Dermis microvascular lymphatic vessel endothelial cell (primary cell): ENCODE measurements at places on chromosomes 6 and 20. TPM values are rescaled to one million over a fixed set of nuclear protein-coding genes. Genes with fewer than 3 reads are reported as not detected.

GRCh38 chr6:141548966-141549365, 583.8 kb upstream of the GJE1 start:
- peak; percentile 49 for DNase-seq

GRCh38 chr6:38715016-38715689, at the start of gene DNAH8:
Gene DNAH8 (plus strand): TSS chr6:38715311. CDS start chr6:38722810, 7,499 bp downstream.
- DNase-seq = no peak

DNA sequence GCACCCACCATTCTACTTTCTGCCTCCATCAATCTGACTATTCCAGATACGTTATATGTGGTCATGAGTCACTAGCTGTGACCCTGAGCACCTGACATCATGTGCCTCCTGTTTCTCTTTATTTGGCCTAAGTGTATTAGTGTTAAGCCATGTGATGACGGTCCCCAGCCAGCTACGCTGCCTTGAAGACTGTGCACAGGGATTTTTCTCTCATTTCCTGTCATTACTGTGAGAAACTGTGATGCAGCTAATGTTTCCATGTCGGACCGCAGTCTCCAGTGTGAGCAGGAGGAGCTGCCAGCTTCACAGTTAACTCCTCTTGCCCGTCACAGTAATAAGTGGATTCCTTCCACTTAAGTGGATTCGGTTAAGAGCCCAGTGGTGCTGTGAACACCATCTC, 9.9 kb upstream of the SPATS1 start:
- no peak for DNase-seq

- no peak for DNase-seq
These were observed 617.1 kb downstream of the EPM2A start for GRCh38 chr6:145118224-145118623.

GRCh38 chr20:50381771-50382593, 128.2 kb upstream of the PTPN1 start:
- no peak for DNase-seq

- no peak for DNase-seq
These were observed 10.6 kb downstream of the NOL4L start for GRCh38 chr20:32574296-32575226.

GRCh38 chr6:162921062-162921461, 193.3 kb downstream of the PACRG start:
- DNase-seq = no peak

GRCh38 chr6:28135393-28135792, 6.3 kb upstream of the ZKSCAN8 start:
- no peak for DNase-seq

DNA sequence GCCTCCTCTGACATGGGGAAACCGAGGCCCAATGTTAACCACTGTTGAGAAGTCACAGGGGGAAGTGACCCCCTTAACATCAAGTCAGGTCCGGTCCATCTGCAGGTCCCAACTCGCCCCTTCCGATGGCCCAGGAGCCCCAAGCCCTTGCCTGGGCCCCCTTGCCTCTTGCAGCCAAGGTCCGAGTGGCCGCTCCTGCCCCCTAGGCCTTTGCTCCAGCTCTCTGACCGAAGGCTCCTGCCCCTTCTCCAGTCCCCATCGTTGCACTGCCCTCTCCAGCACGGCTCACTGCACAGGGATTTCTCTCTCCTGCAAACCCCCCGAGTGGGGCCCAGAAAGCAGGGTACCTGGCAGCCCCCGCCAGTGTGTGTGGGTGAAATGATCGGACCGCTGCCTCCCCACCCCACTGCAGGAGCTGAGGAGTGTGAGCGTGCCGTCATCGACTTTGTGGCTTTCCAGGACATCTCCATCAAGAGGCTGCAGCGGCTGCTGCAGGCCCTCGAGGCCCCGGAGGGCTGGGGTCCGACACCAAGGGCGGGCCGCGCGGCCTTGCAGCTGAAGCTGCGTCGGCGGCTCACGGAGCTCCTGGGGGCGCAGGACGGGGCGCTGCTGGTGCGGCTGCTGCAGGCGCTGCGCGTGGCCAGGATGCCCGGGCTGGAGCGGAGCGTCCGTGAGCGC, 1.6 kb downstream of the TNFRSF6B start:
- DNase-seq = no peak

DNA sequence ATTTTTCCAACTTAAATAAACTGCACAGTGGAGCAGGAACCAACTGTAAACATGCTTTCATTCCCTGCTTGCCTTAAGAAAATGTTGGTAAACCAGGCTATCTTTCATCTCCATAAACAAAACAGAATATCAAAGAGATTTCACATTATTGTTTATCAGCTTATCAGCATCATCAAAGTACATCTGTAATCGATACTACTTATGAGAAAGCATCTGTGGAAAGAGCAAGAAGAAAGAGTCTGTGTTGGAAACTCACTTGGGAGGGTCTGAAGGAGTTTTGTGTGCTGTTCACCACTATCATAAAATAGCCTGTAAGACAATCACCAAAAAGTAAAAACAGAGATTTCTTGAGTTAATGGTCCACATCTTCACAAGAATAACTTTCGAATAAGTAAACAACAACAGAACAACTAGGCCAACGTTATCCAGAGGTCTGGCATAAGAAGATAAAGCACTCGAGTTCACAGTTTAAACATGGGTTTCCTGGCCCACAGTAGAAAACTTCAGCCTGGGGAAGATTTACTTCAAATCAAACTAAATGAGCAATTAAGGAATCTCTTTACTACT, 47.9 kb downstream of the EPB41L2 start:
- peak; percentile 22 for DNase-seq

GRCh38 chr6:129708496-129709195, 1.3 kb downstream of the ARHGAP18 start:
- DNase-seq = no peak

DNA sequence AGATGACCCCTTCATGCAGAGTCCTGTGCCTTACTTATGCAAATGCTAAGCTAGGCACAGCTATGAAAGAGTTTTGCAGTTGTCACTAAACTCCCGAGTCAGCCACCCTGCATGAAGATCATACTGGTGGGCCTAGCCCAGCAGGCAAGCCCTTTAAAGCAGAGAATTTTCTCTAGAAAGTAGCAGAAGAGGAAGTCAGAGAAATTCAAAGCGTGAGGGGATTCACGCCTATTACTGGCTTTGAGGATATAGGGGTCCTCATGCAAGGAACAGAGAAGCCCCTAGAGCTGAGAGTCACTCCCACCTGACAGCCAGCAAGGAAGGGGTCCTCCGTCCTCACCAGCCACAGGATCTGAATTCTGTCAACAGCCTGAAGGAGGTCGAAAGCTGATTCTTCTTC, 54.6 kb downstream of the MYB start:
- DNase-seq = no peak

- DNase-seq = no peak
These were observed 94.0 kb downstream of the SGK1 start for GRCh38 chr6:134223796-134224420.

- DNase-seq = no peak
These were observed 11.7 kb downstream of the TFEB start for GRCh38 chr6:41723530-41724227.

GRCh38 chr6:169853196-169854082, 102.0 kb downstream of the ERMARD start:
- DNase-seq = no peak

DNA sequence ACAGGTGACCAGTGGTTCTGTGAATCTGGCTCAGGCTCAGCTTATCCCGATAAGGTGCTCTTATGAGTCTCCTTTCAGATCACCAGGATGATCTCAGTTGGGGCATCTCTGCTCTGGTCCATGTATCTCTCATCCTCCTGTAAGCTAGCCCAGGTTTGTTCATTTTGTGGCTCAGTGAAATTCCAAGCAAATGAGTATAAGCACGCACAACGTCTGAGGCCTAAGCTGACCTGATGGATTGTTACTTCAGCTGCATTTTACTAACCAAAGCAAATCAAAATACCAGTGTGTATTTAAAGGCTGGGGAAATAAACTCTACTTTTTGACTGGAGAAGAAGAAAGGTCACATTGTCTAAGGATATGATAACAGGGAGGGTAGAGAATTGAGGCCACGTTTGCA, 551.0 kb upstream of the BTBD3 start:
- DNase-seq = no peak

DNA sequence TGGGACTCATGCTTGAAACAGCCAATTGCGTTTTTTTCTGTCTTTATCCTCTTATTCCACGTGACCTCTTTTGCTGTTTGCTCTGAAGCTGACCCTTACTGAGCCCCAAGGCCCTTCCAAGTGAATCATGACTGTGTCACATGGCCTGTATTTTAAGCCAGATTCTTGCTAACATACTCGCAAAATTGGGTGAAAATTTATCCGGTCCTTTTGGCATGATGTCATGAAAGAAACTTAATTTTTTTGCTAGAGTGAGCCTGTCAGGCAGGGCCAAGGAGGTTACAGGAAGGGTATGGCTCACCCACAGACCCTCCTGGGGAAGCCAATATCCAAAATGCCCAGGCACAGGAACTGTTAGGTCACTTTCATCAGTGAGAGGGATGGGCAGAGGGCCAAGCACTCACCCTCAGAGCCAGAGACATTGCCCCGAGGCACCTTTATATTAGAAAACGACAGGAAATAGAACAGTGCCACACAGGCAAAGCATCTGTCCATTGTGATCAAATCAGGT, 296.7 kb downstream of the CDH26 start:
- DNase-seq = no peak

DNA sequence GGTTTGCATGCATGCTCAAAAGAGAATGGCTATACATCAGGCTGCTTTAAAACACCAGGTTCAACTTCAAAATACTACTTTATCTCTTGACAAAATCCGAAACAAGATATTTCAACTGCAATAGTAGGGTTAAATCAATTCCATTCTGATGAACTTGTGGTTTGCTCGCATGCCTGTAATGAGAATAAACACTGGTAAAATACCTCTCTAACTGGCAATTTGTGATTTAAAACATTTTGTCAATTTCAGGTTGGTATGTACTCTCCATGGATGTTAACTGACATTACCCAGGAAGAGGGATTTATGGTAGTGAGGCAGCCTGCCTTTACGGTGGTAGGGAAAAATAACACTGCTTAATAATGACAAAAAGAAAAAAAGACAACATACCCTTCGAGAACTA, 74.4 kb downstream of the MBOAT1 start:
- no peak for DNase-seq

DNA sequence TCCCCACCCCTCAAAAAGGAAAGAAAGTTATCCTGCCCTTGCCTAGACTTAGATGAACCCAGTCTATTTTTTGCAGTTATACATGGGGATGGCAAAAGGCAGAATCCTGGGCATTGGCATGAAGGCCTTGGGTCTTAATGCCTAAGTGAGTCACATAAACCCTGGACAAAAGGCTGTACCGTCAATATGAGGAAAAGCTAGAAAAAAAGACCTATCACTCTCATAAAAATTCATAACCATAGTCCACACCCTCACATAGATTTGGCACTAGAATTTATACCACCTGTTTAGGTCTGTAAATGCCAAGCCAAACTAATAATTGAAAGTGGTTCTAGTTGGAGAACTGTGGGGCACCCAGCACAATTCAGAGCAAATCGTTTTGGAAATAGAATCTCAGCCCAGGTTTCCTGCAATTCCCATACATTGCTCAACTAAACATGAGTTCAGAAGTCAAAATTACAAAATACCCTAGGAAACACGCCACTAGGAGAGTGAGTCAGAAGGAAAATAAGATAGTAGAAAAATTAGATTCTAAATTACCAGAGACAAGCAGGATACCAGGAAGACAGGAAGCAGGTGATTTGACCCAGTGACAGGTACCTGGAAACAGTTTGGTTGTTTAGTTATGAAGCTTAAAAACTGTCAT, 70.4 kb upstream of the FUCA2 start:
- DNase-seq = peak; percentile 53

DNA sequence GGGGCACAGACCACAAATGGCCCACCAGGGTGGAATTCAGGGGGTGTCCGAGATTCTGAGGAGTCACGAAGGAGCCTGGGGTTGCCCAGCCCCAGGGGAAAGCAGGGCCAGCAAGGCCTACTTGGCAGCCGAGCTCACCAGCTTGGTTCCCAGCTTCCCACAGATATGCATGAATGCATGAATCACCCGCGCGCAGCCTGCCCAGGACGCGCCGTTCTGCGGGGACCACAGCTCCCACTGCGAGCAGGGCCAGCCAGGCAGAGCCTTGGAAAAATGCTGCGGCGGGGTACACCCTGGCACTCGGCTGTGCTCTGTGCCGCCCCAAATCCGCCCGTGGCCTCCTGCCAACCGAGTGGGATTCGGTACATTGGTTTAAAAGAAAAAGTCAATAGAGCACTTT, 211.0 kb downstream of the NFATC2 start:
- DNase-seq = no peak

GRCh38 chr20:38109591-38110524, 55.2 kb downstream of the TGM2 start:
- peak; percentile 66 for DNase-seq

DNA sequence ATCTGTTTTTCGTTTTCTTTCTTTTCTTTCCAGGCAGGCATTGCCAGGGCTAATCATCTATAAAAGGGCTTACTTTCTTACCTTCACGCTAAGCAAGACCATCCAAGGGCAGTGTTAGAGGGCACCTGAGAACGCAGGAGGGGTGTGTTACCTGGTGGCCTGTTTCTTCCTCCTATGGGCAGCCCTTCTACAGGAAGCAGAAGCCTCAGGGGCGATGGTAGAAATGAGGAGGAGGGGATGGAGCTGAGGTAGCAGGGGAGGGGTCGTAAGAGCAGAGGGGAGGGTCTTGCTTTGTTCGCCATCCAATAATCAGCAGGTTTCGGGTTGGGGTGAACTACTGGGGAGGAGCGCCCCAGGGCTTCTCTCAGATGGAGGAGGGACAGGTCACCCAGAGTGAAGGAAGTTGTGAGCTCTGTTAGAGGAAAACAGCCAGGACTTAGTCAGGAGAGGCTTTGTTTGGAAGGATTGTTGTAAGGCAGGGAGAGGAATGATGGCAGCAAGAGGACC, 1.5 kb upstream of the CCR6 start:
- no peak for DNase-seq

DNA sequence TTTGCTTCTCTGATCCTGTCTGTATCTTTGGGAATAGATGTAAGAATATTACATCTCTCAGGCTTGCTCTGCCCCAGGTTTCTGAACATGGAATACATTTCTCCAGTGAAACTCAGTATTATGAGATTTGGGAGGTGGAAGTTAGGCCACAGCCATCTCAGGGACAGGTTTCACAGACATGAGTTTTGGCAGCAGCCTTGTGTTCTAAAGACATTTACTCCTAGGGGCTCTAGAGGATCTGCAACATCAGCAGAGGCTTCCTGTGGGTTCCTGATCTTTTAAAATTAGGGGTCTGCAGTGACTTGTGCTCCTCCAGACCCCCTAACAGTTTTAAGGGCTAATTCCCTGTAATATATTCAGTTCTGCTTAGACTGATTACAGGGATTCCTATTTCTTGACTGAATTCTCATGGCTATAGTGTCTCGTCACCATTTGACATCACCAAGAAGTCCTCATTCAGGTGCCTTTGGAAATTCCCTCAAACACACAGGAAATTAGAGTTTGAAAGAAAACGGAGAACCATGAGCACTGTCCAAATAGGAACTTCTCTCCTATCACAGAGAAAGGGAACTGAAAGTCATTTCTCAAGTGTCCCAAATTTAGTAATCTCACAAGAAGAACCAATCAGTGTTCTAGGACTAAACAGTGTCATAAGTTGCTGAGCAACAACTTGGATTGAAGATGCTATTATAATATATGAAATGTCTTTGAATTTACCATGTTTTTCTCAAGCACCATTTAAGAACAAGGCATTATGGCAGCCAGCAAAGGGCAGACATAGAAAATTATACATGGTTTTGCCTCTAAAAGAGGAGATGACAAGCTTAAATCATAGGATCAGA, 2.5 kb upstream of the HLA-DRA start:
- no peak for DNase-seq

RFX6 gene
- total RNA-seq = not detected in 2 replicates

BIRC7 gene
- total RNA-seq = not detected in 2 replicates

GPSM3 gene
- 6.9 and 9.0 TPM in 2 replicates for total RNA-seq

ADAM33 gene
- under 0.01 TPM in 1 of 2 replicates, not detected in the other for total RNA-seq

PPIL1 gene
- 20.9 and 22.2 TPM in 2 replicates for total RNA-seq

RBBP8NL gene
- not detected in 2 replicates for total RNA-seq

ZNF391 gene
- total RNA-seq = 0.13 and 0.38 TPM in 2 replicates

SNAP25 gene
- under 0.01 TPM in 1 of 2 replicates, not detected in the other for total RNA-seq

ADGRF4 gene
- total RNA-seq = not detected in 2 replicates

AHI1 gene
- 5.6 and 8.3 TPM in 2 replicates for total RNA-seq

SRMS gene
- not detected in 2 replicates for total RNA-seq
